ENCODE measurements at places on chromosomes 7 and 10. TPM values are rescaled to one million over a fixed set of nuclear protein-coding genes. Genes with fewer than 3 reads are reported as not detected.

The LEP gene
- polyA plus RNA-seq: 0.01 TPM

- no peak for DNase-seq
Observed at GRCh38 chr7:155868955-155869783, 56.9 kb upstream of the SHH start.

The ASB4 gene
- 0.33 TPM for polyA plus RNA-seq

The UNCX gene
- polyA plus RNA-seq: not detected

- no peak for DNase-seq
Observed at GRCh38 chr10:124342136-124342820, 76.4 kb downstream of the OAT start.

The HOXA10 gene
- polyA plus RNA-seq: 0.12 TPM

The HOXA13 gene
- polyA plus RNA-seq: not detected

The CAMK2B gene
- 4.4 TPM for polyA plus RNA-seq
